ENCODE measurements at places on chromosomes 11 and 22.

- DNase-seq: no peak
Observed at GRCh38 chr11:15874704-15875103, 481.6 kb downstream of the SOX6 start.

DNA sequence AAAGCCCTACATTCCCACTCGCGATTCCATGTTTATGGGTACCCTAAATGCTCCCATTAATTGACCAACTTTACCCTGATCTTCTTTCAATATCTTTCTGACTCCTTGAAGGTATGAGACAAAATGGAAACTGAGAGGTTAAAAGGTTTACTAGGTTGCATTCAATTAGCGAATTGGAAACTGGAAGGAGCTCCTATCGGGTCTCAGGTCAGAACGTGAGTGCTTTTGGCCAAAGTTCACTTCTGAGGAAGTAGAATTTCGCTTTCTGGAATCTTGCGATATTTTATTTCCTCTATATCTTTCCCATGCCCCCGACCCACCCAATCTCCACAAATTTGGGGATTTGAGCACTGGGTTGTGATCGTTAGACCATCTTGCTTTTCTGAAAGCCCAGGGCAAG is 2.6 kb downstream of the EHF start:
- DNase-seq: no peak

DNA sequence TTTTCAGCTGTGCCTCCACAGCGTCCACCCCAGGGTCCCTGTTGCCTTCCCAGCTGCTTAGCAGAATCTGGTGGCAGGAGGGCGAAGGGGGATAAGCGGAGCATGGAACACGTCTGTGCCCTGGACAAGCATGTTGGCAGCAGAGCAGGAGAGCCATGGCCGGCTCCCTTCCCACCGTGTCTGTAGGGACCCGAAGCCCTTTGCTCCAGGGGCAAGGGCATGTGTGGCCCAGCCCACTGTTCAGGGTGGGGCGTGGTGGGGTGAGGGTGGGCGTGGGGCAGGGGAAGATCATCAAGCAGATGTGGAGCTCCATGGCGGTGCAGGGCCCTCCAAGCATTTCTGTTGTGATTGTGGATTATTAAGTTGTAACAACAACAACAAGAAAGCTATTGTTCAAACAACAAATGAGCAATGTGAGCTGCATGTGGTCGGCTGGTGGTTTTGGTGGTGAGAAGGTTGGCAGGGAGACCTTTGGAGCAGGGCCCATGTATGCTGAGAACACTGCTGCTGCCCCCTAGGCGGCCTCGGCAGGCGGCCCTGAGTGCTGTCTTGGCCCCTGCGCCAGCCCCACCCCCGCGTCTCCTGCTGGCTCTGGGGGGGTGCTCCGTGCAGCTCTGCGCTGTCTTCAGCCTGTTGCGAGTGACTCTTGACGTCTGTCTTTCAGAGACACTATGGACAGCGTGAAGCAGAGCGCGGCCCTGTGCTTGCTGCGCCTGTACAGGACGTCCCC is 50.9 kb downstream of the AP2A2 start:
- DNase-seq: no peak

DNA sequence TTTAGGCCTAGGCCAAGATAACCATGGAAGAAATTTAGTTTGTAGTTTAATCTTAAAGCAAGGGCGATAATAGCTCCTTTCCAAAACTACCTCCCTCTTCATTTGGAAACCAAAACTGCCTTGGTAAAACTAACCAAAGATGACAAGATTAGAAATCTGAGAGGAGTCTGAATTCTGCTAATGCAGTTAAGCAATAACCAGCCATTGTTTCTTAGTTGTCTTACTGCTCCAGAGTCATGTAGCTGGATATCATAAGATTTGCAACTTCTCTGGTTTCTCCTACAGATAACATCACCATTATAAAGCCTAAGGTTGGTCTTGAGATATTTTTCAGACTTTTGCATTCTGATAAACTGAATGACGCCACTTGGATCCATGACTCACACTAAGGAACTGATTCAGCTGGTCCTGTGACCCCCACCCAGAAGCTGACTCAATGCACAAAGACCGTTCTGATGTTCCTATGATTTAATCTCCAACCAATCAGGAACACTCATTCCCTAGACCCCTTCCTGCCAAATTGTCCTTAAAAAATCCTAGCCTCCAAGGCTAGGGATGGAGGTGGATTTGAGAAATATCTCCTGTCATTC is 200.8 kb downstream of the LUZP2 start:
- no peak for DNase-seq

GRCh38 chr11:121099885-121100284 is 1.2 kb upstream of the TECTA start:
- no peak for DNase-seq

- DNase-seq: no peak
Observed at GRCh38 chr11:66885469-66885868, 28.6 kb downstream of the LRFN4 start.

DNA sequence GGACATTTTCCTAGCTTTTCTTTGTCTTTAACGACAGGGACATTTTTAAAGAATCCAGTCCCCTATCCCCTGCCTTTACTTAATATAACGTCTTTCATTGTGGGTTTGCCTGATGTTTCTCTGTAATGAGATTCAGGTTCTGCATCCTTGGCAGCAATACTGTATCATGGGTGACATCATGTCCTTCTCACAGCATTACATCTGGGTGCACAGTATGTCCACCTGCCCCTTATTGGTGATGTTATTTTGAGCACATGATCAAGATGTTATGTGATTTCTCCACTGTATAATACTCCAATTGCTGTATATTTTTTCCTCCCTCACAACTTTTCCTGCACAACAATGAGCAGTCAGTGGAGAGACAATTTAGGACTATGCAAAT is 9.7 kb upstream of the STK33 start:
- DNase-seq: no peak

DNA sequence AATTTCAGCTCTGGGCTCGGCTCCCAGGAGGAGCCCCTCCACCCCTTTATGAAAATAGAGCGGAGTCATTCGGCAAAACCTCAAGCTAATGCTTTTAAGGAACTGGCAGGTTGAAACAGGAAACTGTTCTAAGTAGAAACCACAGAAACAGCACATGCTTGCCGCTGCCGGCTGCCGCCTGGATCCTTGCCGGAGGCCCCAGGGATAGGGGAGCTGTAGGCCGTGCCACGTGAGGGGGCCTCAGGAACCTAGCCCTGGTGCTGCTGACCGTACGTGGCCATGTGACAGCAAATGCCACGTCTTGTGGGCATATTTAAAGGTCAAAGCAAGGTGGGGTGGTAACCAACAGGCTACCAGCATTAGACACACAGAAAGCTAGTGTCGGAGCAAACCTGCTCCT is 77.9 kb upstream of the TIMP3 start:
- DNase-seq: no peak

DNA sequence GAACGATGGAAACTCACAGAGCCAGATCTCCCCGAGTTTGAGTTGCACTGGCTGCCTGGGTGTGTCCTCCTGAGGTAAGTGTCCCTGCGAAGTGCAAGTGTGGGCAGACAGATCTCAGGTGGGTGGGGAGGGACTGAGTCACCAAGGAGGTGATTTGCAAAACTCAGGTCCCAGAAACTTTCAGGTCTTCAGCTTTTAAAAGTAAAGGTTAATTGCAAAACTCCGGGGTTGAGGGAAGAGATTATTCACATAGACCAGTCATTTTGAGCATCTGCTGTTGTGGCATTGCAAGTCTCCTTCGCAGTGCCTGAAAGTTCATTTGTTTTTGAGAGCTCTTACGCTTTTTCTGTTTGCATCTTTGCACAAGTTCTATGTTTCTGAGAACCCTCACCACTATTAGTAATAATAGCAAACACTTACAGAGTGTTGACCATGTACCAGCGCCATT is 7.1 kb downstream of the CD44 start:
- no peak for DNase-seq

DNA sequence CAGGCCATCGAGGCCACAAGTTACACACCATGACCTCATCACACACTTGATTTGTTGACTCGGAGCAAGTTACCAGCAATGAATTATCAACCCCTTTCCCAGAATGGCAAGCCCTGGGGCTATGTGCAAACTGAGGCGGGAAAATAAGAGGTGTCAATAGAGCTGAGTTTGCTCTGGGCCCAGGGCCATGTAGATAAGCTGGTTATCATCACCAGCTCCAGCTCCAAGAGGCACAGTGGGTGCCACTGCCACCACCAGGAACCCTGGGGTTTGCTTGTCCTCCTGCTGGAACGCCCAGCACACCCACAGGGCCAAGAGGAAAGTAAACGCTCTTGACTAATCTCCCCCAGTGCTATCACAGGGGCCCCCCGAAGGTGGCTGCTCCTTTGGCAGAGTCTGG is 13.0 kb upstream of the VPS37C start:
- DNase-seq: no peak

DNA sequence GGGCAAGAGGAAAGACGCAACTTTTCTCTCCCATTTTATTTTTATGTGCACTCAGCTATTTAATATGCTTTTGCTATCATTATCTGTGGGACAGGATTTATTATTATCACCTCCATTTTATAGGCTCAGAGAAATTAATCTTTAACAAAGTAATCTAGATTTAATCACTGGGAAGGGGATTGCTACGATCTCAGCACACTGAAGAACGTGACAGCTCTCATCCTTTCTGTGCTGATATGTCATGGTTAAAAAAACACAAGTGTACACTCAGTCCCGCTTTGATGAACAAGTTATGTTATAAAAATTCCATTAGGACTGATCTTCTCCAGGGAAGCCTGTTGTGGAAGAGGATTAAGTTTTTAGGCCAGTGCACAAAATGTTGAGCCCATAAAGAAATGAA is 37.6 kb downstream of the CYB5R2 start:
- no peak for DNase-seq

DNA sequence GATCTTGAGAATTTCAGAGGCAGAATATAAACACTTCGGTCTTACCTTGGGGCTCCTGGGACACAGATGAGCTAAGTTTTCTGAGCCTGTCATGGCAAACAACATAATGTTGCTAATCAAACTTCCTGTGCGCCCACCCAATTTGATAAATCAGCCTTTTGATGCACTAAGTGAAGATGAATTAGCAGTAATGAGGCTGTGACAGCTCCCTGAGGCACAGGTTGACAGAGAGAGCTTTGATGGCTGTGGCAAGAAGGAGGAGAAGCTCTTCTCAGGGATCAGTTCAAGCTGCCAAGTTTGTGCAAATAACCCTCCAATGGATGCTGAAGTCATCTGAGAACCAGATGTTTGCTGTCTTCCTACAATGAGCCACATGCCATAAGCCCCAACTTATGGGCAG is 34.4 kb downstream of the DRD2 start:
- DNase-seq: no peak

GRCh38 chr22:45757068-45757467 is 85.4 kb downstream of the ATXN10 start:
- peak; percentile 99 for DNase-seq

DNA sequence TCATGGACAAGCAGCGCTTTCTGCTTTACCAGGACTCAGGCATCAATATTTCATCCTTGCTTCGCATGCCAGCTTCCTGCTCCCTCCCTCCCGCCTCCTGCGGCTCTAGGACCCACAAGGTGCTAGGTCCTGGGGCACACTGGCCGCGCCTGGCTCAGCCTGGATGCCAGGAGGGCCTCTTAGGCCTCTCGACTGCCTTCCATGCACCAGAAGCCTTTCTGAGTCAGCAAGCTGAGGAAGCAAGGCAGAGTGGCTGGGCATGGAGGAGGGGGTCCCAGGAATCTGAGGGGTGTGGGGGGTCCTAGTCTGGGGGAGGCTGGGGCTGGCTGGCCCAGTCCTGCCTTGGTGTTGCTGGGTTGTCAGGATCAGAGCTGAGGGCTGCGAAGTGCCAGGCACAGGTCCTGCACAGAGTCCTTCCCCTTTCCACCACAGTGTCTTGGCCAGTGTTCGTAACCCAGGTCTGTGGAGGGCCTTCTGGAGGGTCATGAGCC is 61.0 kb upstream of the THY1 start:
- no peak for DNase-seq

DNA sequence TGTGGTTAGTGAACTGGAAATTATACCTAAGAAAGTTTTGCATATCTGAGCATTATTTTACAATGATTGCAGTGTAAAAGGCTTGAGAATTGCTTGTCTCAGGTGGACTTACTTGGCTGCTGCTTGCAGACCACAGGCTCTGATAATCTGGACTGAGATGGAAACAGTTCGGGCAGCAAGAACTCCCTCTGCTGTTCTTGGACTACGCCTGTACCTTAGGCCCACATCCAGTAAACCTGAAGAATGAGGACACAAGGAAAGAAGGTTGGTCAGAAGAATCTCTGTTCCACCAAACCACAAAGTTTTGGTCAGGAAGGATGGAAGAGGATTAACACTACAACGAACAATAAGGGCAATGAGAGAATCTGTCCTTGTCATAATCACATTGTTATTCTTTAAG is 80.1 kb downstream of the C2CD3 start:
- DNase-seq: peak; percentile 8

- DNase-seq: no peak
Observed at GRCh38 chr11:121439337-121439736, 12.8 kb upstream of the SORL1 start.

- DNase-seq: peak; percentile 18
Observed at GRCh38 chr22:47836957-47837356, 1074.5 kb downstream of the TBC1D22A start.

DNA sequence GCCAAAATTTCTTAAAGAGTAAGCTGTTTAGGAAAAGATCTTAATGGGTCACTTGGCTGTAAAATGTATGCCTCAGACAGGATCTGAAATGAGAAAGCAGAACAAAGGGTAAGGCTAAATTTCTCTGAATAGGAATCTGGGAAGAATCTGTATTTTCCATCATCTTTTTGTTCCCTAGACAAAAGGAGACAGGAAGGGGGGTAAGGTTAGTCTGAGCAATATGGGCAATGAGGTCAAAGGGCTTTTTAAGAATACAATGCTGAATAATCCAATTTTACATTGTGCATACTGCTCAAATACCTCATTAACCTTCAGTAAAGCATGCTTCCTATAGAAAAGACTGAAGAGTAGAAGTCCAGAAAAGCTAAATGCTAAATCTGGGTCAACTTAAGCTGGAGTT is 34.6 kb downstream of the CLDN25 start:
- DNase-seq: no peak

GRCh38 chr11:114088836-114089235 is 29.3 kb downstream of the ZBTB16 start:
- DNase-seq: no peak

- peak; percentile 63 for DNase-seq
Observed at GRCh38 chr11:101466352-101466751, 117.5 kb downstream of the TRPC6 start.

DNA sequence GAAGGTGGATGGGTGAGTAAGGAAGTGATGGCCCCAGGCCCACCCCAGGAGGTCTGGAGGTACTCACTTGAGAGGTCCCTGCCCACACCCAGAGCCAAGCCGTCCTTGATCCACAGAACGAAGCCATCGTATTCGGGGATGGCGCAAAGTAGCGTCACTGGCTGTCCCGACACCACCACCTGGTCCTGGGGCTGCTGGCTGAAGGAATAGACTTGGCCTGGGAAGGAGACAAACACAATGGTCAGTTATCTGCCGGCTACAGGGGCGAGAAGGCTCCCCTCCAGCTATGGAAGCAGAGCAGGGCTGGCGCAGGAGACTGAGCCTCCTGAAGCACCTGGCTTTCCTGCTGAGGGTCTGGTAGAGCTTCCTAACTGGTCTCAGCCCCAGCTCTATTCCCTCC is 171.0 kb downstream of the ST3GAL4 start:
- no peak for DNase-seq

- peak; percentile 58 for DNase-seq
Observed at GRCh38 chr11:126630893-126631798, 275.7 kb downstream of the ST3GAL4 start.

- DNase-seq: no peak
Observed at GRCh38 chr11:72494109-72494429, 59.7 kb upstream of the CLPB start.

GRCh38 chr11:133955945-133956421 is 785 bp downstream of the IGSF9B start:
- DNase-seq: no peak
